Fibroblast of lung (primary cell): ENCODE measurements at places on chromosomes 12 and 14. TPM values are rescaled to one million over a fixed set of nuclear protein-coding genes. Genes with fewer than 3 reads are reported as not detected.

The ABCB9 gene
- 5.4 and 6.3 TPM in 2 replicates for total RNA-seq

The CISTR gene
- total RNA-seq: not detected in 2 replicates

The MLH3 gene
- 37.5 and 53.8 TPM in 2 replicates for total RNA-seq

The KIF5A gene
- 0.51 and 1.3 TPM in 2 replicates for total RNA-seq

The PSMB5 gene
- total RNA-seq: 166 and 204 TPM in 2 replicates

The KITLG gene
- total RNA-seq: 45.7 and 64.6 TPM in 2 replicates

The PTPRO gene
- 0.26 and 0.33 TPM in 2 replicates for total RNA-seq

The CLEC2A gene
- not detected in 2 replicates for total RNA-seq

The KERA gene
- total RNA-seq: not detected in 2 replicates

The ANKRD9 gene
- 13.6 and 22.0 TPM in 2 replicates for total RNA-seq

The PARPBP gene
- 3.6 and 9.4 TPM in 2 replicates for total RNA-seq

The TAS2R30 gene
- total RNA-seq: 2.6 and 4.0 TPM in 2 replicates

The SLC5A8 gene
- total RNA-seq: not detected in 2 replicates

The KRT2 gene
- total RNA-seq: not detected in 2 replicates

The TGM1 gene
- 0.51 and 0.83 TPM in 2 replicates for total RNA-seq

The COX8C gene
- 0.33 TPM in 1 of 2 replicates, not detected in the other for total RNA-seq

The RERG gene
- total RNA-seq: 0.26 and 0.33 TPM in 2 replicates

The KCNA1 gene
- total RNA-seq: under 0.01 TPM in 1 of 2 replicates, not detected in the other

The PCK2 gene
- 33.9 and 71.3 TPM in 2 replicates for total RNA-seq

The FBLN5 gene
- total RNA-seq: 13.4 and 33.4 TPM in 2 replicates

The APOLD1 gene
- total RNA-seq: 1.5 and 3.1 TPM in 2 replicates

The CRIP1 gene
- total RNA-seq: 1.3 and 3.0 TPM in 2 replicates

The STAB2 gene
- total RNA-seq: not detected in 2 replicates

The LRTM2 gene
- not detected in 2 replicates for total RNA-seq

The KRT7 gene
- total RNA-seq: 3.1 and 3.5 TPM in 2 replicates

The PLEKHG7 gene
- not detected in 2 replicates for total RNA-seq

The SPRYD3 gene
- total RNA-seq: 13.9 and 18.2 TPM in 2 replicates

The NAV3 gene
- total RNA-seq: 50.3 and 60.6 TPM in 2 replicates

The C12orf50 gene
- under 0.01 TPM in 1 of 2 replicates, not detected in the other for total RNA-seq

The NELL2 gene
- total RNA-seq: 0.17 and 0.26 TPM in 2 replicates

The OTOGL gene
- under 0.01 and 0.17 TPM in 2 replicates for total RNA-seq

The AHNAK2 gene
- 47.8 and 106 TPM in 2 replicates for total RNA-seq

The ITPK1 gene
- total RNA-seq: 9.2 and 10.0 TPM in 2 replicates

The PAWR gene
- total RNA-seq: 16.0 and 16.9 TPM in 2 replicates

The KRT73 gene
- total RNA-seq: not detected in 2 replicates

The SMCO2 gene
- 0.26 TPM in 1 of 2 replicates, not detected in the other for total RNA-seq

The MYL2 gene
- not detected in 2 replicates for total RNA-seq

The MIP gene
- not detected in 2 replicates for total RNA-seq

The CCND2 gene
- 35.2 and 37.3 TPM in 2 replicates for total RNA-seq

The STAT2 gene
- total RNA-seq: 284 and 368 TPM in 2 replicates

The TAS2R20 gene
- 2.1 and 3.3 TPM in 2 replicates for total RNA-seq

The MYF6 gene
- total RNA-seq: under 0.01 TPM in 1 of 2 replicates, not detected in the other

The TAS2R8 gene
- under 0.01 TPM in 1 of 2 replicates, not detected in the other for total RNA-seq

The SMARCC2 gene
- total RNA-seq: 55.5 and 70.8 TPM in 2 replicates

The C14orf119 gene
- total RNA-seq: 55.0 and 60.4 TPM in 2 replicates

The RASAL1 gene
- total RNA-seq: not detected in 2 replicates

The C1S gene
- 997 and 1,549 TPM in 2 replicates for total RNA-seq

The GLT1D1 gene
- under 0.01 TPM in 2 replicates for total RNA-seq

The AQP2 gene
- total RNA-seq: not detected in 2 replicates

The KCNA5 gene
- total RNA-seq: not detected in 2 replicates

The REP15 gene
- 0.77 and 0.99 TPM in 2 replicates for total RNA-seq

The CAMKK2 gene
- 13.1 and 19.3 TPM in 2 replicates for total RNA-seq
